ENCODE measurements at places on chromosomes 13 and 19.
A peak's percentile ranks its signal among the peaks of the same experiment; 100 is the strongest.

GRCh38 chr19:17340871-17341357 is 3.6 kb downstream of the GTPBP3 start:
- DNase-seq: no peak

DNA sequence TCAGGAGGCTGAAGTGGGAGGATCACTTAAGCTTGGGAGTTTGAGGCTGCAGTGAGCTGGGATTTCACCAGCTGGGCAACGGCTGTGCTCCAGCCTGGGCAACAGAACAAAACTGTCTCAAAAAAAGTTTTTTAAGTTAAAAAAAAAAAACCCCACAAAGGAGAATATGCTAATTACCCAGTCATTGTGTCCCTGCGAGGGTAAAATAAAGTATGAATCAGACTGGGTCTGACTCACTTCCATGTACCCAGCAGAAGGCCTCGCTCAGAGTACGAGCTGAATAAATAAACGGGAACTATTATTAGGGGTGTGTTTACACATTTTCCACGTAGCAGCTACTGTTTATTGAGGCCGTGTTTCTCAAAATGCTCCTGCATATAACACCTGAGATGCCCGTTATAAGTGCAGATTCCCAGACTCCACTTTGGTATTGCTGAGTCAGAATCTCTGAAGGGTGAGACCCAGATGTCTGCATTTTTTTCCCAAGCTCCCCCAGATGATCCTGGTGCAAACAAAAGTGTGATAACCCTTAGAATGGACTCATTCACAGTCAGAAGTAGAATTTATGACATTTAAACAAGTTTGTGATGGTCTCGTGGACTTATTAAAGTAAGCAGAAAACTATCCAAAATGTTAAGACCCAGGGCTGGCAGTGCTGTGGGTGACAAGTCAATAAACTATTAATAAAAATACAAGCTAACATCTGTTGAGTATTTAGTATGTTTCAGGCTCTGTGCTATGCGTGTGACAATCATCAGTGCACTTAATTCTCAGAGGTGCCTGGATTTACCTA is 28.2 kb downstream of the KCNC3 start:
- peak; percentile 33 for DNase-seq

- DNase-seq: no peak
These were observed 46.7 kb downstream of the STK24 start for GRCh38 chr13:98530217-98530616.

DNA sequence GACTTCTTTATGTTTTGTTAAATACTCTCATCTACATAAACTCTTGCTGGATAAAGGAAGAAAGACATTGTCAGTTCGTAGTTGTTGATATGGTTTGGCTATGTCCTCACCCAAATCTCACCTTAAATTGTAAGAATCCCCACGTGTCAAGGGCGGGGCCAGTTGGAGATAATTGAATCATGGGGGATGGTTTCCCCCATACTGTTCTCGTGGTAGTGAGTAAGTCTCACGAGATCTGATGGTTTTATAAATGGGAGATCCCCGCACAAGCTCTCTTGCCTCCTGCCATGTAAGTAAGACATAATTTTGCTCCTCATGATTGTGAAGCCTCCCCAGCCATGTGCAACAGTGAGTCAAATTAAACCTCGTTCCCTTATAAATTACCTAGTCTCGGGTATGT is 3.6 kb downstream of the ADGRE1 start:
- no peak for DNase-seq

DNA sequence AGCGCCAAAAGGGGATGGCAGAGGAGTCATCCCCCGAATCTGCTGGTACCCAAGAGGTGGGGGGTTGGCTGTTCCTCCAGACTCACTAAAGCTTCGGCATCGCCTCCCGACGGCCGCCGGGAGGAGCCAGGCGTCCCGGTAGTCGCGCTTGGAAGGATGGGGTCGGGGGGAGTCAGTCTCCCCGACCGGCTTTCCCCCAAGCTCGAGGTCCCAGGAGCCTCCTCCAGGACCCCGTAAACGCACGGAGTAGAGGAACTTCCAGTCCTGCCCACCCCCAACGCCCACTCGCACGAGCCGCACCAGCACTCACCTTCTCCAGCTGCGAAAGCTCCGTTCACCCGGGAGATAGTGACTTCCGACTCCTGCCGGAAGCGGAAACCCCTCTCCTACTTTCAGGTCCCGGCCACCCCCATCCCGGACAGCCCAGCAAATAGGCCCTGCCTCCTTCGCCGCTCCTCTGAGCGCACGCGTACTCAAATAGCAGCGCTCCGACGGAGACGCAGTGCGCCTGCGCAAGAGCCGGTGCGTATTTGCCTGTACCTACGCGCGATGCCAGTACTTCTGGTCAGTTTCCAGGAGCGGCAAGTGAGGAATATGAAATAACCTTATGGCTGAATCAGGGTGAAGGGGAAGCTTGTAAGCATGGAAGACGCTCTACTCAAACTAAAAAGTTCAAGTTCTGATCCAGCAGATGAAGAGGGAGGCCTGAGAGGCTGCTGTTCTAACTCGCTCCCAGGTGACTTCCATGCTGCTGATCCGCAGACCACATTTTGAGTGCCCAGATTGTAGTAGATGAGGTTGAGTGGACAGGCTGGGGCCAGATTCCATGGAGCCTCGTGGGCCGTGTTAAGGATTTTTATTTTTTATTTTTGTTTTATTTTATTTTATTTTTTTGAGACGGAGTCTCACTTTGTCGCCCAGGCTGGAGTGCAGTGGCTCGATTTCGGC is at the start of gene ELOF1:
Gene ELOF1, minus strand, starts transcription at position 350 of the 948 bp plus-strand sequence. CDS start 4,883 bp downstream, outside the sequence.
- DNase-seq: peak; percentile 97

DNA sequence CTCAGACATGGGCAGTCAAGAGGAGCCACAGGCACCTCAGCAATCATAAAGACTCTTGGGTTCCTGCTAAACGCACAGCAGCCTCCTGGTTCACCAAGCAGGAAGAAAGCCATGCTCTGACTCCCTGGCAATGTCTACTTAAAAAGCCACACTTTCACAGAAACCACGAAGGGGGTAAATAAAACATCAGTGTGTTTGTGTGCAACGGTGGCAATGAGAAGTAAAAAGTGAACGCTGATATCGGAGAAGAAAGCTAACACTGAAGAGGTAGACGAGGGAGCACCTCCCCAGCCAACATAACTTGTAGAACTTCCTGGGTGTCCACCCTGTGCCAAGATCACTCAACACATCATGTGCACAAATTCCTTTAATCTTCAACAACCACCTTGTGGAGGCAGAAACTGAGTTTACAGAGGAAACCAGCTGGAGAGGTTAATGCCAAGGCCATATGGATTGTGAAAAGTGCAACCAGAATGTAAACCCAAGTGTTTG is 30.2 kb downstream of the HSPH1 start:
- no peak for DNase-seq

GRCh38 chr13:79776531-79777295 is 295.8 kb downstream of the NDFIP2 start:
- DNase-seq: peak; percentile 45

DNA sequence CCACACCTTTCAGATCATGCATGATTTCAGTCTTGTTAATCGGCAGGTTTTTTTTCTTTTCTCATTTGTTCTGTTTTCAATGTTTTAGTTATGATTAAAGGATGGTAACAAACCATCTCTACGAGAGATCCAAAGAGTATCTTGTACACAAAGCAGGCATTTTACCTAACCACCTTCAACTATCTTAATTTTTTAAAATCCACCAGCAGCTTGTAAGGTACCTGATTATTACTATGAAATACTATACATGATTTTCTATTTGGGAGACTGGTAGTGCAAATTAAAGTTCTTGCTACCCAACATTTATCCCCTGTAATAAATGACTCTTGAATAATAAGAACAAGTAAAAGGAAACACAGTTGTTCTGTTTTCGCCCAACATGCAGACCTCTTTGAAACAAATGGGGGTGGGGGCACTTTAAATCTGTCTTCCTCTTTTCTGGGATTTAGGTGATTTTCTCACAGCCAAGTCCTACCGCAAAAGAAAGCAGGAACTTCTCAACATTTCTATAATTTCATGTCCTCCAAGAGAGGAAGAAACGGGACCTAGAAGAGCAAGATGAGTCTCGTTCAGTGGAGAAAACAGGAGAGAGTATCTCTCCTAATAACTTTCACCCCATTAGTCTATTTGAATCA is 3.6 kb downstream of the POU4F1 start:
- no peak for DNase-seq

- DNase-seq: no peak
These were observed 21.7 kb downstream of the LILRB4 start for GRCh38 chr19:54684527-54684926.

- peak; percentile 52 for DNase-seq
These were observed 485.5 kb downstream of the DIAPH3 start for GRCh38 chr13:59677966-59678814.

DNA sequence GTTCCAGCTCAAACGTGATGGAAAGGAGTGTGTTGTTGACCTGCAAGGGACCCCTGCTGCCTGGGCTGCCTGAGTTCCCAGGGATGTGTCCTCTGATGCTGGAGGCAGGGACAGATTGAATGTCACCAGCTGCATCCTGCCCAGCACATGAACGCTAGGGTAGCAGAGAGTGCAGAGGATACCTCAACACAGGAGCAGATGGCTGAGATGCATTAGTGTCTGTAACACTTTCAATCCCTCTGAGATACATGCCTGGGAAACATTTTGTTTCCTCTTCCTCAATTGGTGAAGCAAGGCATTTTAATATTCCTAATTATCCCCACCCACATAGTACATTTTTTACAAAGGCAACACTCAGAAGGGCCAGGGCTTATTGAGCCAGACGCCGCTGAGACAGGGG is 106.4 kb upstream of the UBL3 start:
- no peak for DNase-seq

- no peak for DNase-seq
These were observed 495.4 kb downstream of the DCT start for GRCh38 chr13:93984052-93984451.

GRCh38 chr13:32538143-32538620 is 413 bp downstream of the N4BP2L2 start:
- DNase-seq: peak; percentile 39

DNA sequence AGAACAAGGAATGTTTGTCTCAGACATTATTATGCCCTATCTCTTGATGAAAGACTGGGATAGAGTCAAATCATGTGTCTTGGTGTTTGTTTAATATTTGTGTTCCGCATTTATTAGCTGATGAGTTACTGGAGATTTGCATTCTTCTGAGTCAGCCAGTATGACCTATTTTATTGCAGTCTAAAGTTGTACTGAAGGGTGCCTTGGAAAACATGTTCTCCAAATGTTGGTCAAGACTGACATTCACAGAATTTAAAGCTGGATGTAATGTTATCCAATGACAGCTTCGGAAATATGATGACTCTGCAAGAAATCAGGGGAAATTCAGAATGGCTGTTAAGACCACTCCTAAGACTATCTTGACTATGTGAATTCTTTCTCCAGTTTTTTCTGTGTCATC is 134.0 kb downstream of the KCNRG start:
- DNase-seq: no peak

DNA sequence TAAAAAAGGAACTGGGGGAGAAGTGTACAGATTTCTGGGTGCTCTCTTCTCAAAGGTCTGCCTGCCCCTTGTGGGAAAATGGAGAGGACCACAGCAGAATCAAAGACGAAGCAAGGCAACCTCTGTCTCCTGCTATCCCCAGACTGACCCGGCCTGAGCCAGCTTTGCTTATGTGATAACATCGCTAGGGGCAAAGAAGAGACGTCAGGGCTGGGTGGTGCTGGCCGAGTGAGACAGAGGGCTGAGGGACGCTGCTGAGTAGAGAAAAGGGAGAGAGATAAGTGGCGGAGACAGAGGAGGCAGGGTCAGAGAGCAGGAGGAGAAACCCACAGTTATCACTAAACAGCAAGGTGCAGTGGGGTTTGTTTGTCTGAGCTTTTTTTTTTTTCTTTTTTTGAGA is 4.6 kb upstream of the MUC16 start:
- DNase-seq: no peak

- DNase-seq: no peak
These were observed 3.5 kb downstream of the KLF2 start for GRCh38 chr19:16327911-16328823.

DNA sequence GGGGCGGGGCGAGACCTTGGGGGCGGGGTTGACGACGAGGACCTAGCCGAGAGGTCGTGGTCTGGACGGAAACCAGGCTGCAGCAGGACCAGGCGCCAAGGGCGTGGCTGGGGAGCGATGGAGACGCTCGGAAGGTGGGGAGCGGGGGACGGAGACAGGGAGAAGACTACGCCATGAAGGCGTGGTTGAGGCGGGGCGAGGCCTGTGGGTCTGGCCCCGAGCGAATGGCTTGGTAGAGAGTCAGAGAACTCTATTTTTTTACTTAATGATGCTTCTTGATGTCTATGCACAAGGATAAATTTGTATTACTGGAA is 674 bp upstream of the FBXL12 start:
- no peak for DNase-seq

DNA sequence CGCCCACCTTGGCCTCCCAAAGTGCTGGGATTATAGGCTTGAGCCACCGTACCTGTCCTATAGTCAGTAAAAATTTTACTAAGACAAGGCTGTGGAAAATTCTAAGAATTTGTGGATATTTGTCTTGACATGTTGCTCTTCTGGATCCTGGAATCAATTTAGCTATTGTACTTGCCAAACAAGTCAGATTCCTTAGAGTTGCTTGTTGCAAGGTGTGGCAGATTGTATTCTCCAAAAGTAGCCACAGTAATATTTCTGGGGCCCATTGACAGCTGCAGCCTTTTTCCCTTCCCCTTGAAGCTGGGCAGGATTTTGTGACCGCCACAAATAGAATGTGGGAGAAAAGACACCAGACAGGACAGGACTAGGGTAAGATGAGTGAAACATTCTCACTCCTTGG is 98.8 kb upstream of the TMTC4 start:
- DNase-seq: no peak

DNA sequence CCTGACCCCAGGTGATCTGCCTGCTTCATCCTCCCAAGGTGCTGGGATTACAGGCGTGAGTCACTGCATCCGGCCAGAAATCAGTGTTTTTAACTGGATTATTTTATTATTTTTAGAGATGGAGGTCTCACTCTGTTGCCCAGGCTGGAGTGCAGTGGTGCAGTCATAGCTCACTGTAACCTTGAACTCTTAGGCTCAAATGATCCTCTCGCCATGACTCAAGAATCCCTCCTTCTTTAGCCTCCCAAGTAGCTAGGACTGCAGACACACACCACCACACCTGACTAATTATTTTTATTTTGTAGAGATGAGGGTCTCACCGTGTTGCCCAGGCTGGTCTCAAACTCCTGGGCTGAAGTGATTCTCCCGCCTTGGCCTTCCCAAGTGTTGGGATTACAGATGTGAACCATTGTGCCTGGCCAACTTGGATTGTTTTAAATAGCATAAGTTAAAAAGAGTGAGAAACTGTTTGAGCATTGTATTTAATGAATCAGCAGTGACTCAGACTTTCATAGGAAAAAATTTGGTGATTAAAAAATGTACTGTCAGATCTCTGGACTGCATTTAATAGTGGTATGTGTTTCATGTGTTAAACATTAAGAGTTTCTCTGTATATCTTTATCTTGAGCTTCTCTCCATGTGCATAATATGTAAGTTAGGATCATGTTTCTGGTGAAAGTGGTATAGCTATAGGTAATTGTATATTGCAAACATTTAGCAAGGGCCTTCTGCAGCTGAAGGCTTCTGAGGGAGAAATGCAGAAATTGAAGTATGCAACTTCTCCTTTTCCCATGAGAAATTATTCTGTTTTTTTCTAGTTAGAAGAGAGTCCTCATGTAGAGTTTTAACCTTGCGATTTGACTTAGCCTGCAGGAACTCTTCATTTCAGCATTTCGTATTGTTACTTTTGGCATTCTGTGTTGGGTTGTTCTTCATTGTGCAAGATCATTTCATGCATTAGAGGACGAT is 121.2 kb downstream of the PCCA start:
- peak; percentile 82 for DNase-seq

Data from fibroblast of skin of scalp (primary cell).